ENCODE measurements at places on chromosomes 2 and 18.

- no peak for DNase-seq
Measured at GRCh38 chr18:12819322-12819721, 64.7 kb downstream of the PTPN2 start.

GRCh38 chr2:22276696-22277095, 1108.3 kb upstream of the KLHL29 start:
- no peak for DNase-seq

GRCh38 chr2:230969659-230970015, 26.3 kb upstream of the SPATA3 start:
- DNase-seq = no peak

DNA sequence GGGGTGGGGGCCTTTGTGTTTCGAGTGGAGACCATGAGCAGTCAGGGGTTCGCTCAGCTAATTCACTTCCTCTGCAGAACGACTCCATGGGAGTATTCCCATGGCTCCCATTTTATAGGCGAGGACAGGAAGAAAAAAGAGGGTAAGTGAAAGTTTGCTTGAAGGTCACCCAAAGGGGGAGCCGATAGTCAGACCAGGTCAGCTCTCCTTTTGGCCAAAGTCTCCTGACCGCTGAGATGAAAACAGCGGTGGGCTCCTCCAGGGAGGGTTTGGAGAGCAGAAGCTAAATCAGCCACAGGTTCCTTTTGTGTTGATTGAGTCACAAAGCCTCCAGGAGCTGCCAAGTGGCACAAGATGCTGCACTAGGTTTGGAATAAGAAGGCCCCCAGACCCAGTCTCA, 34.1 kb upstream of the CTAGE1 start:
- DNase-seq = no peak

DNA sequence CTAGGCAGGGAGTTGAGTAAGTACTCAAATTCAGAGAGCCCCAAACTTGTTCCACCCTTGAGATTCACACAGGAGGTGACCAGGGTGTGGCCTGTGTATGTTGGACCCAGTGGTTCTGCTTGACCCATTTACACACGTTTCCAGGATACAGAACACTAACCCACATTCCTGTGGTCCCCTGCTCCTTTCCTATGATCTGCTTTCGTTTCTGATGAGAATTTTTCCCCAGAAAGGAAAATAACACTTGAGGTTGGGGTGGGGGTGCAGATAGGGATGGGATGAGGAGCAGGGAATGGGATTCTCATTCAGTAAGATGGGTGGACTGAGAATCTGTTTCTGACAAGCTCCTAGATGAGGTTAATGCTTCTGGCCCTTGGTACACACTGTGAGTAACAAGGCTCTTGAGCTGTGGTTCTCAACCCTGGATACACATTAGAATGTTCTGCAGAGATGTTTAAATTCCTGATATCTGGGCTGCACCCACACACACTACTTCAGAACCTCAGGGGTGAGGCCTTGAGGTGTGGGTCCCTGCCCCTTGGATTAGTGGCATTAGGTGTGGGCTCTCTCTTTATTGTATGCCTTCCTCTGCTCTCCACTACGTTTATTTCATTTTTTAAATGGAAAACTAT, 58.4 kb downstream of the TPGS2 start:
- no peak for DNase-seq

DNA sequence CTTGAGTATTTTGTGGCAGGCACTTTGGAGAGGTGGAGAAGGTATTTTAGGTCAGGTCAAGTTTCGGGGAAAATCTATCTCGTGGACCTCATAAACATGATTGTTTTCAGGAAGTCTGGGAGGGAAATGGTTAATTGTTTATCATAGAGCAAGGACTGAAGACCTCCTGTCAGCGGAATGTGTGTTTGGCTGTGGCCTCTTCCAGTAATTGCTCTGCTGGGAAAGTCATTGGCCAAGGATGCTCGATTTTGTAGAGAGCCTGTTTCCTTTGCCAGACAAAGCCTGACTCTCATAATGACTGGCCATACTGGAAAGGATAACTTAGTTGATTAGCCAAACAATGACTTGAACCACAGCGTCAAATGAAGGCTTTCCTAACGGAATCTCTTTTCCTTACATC, 30.0 kb downstream of the IL1R2 start:
- DNase-seq = no peak

DNA sequence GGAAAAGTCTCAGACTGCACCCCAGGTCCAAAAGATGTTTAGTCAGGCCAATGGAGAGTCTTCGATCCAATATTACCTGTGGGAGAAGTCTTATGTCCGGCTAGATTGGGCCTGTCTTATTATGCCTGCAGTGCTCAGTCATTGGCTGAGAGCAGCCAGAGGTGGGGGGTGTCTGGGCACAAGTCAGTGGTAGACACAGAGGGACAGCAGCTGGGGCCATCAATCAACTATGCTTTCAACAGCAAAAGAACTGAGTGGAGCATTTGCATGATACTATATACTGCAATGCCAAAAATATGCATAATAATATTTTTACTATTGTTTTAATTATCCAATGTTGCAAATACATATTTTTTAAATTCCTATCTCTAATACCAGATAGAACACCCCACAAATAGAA, 298.6 kb upstream of the CDH20 start:
- DNase-seq = no peak

GRCh38 chr2:235116885-235117492, 165.2 kb downstream of the SH3BP4 start:
- DNase-seq = peak; percentile 0

DNA sequence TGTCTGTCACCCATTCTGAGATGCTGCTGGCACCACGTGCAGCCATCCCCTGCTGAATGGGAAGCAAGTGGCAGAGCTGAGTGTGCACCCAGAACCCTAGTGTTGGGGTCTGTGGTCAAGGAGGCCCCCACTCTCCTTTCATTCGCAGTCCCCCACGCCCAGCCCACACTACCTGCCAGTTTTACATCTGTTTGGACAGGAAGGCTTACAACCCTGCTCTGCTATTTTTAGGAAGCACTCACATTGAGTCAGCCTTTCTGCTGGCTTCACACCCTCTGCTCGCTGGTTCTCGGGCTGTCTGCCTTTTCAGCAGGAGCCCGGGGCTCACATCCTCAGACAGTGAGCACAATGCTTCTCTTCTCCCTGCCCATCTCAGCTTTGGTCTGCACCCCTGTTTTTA, 10.7 kb upstream of the ADCY3 start:
- no peak for DNase-seq

GRCh38 chr2:1723397-1724042, 20.8 kb downstream of the PXDN start:
- no peak for DNase-seq

All from cerebellar nuclear complex (tissue), 1 donor.